Frontal cortex (tissue), 4 donors: ENCODE measurements at places on chromosomes 6 and 20.

GRCh38 chr6:36329798-36330291 lies 6.8 kb downstream of the BNIP5 start:
- no peak for DNase-seq

- no peak for DNase-seq
These were observed 21.6 kb upstream of the CCN2 start for GRCh38 chr6:131972741-131973140.

GRCh38 chr6:145238787-145239186 lies 496.5 kb downstream of the EPM2A start:
- no peak for DNase-seq

GRCh38 chr6:31851485-31851832 lies 11.2 kb downstream of the NEU1 start:
- no peak for DNase-seq

- no peak for DNase-seq
These were observed 40.6 kb downstream of the ISM1 start for GRCh38 chr20:13261460-13262301.

GRCh38 chr20:6426287-6426891 lies 303.6 kb upstream of the FERMT1 start:
- DNase-seq = no peak

DNA sequence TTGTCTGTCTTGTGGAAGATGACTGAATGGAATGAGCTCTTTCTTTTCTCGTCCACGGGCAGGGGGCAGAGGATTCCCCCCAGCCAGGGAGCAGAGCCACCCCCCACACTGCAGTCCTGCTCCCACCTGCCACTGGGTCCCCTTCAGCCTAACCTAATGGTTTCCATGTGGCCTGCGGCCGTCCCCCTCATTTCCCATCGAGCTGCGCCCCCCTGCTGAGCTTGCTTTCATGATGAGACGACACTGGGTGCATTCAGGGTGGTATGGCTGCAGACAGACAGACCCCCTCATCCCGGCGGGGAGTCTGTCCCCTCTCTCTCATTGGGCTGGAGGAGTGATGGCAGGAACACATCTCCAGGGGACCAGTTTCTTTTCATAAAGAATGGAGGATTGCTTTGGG lies 140.8 kb downstream of the DTNBP1 start:
- no peak for DNase-seq

DNA sequence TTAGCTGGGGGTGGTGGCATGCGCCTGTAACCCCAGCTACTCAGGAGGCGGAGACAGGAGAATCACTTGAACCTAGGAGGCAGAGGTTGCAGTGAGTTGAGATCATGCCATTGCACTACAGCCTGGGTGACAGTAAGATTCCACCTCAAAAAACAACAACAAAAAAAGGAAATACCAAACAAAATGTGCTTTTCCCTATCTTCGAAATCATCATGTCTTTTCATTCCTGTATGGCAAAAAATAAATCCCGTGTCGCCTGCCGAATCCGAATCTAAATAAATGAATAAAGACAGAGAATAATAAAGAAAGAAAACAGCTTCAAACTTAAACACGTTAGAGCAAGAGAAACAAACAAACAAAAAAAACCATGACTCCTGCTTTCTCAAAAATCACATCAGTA lies 11.8 kb downstream of the B4GALT5 start:
- DNase-seq = no peak

- no peak for DNase-seq
These were observed 21.6 kb downstream of the KCNB1 start for GRCh38 chr20:49460916-49461315.

DNA sequence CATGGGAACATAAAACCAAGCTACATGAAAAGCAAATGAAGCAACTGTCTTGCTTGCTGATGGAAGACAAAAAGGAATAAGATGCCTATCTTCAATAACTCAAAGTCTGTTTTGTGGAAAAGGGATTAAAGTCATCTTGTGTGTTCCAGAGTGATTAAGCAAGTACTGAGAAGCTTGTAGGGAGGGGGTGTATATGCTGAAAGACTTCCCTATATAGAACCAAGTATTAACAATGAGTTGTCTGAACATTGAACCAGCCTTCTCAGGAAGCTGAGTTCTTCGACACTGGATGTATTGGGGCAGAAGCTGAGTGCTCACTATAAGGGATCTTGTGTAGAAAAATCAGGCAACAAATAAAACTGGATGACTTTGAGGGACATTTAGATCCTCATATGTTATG lies 451.8 kb downstream of the CD83 start:
- no peak for DNase-seq

DNA sequence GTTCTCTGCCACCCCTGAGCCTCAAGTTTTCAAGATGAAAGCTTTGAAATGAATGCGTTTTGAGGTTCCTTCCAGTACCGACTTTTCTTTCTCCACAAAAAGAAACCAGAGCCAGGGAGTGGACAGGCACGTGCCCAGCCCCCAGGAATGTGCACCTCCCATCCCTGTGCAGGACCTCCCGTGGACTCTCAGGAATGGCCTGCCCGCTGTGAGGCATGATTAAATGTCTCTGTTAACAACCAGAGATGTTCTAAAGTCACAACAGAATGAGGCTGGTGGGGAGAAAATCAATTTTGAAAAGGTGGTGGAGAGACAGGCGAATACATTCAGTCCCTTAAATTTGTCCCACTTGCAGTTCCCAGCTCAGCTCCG lies 1.5 kb downstream of the TGM3 start:
- no peak for DNase-seq

DNA sequence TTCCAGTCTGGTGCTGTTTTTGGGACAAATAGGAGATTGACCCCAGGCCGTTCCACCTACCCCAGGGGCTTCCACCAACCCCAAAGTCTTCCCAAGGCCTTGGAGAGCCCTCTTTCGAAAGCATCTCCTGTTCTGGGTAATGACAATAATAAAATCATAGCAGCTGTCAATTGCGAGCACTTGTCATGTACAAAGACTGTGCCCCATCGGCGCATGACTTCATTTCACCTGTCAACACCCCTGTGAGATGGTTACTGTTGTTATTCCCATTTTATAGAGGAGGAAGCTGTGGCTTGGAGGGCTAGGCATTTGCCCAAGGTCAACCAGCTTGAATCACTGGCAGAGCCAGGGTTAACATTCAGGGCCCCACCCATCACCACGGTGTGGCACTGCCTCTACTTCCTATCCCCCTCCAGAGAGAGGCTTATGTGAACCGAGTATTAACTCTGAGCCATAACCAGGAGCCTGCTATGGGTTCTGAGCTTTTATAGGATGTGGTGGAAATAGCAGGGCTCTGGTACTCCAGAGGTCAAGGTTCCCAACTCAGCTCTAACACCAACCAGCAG lies 51.2 kb downstream of the HNF4A start:
- no peak for DNase-seq

- DNase-seq = no peak
These were observed at the start of gene TREML2 for GRCh38 chr6:41200901-41201763. Gene TREML2 (minus strand): TSS chr6:41201149. CDS start chr6:41201008, 141 bp downstream.

GRCh38 chr6:18465410-18466154 lies 78.4 kb downstream of the RNF144B start:
- DNase-seq = no peak

- no peak for DNase-seq
These were observed 1.4 kb downstream of the PFDN4 start for GRCh38 chr20:54209216-54209813.

DNA sequence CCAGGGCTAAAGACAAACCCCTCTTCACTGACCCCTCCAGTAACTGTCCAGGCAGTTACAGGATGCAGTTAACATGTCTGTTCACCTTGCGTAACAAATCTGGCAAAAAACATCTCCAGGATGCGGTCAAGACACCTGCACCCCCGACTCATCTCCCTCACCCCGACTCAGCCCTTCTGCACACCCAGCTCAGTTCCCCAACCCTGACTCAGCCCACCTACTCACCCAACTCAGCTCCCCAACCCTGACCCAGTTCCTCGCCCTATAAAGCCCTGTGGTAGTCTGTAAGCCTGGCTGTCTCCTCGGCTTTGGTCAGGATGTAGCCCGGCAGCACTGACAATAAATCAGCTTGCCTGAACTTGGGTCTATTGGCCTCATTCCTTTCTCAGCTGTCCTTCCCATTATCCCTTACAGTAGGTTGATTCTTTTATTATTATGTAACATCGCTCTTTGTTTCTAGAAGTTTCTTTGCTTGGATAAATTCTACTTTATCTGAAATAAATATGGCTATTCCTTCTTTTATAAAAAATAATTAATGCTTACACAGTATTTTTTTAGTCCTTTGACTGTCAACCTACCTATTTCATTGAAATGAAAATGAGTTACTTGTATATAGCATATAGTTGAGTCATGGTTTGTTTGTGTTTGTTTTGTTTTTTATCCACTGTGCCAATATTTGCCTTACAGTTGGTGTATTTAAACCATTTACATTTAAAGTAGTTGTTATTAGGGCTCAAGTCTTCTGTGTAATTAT lies 12.9 kb upstream of the ADTRP start:
- DNase-seq = no peak

DNA sequence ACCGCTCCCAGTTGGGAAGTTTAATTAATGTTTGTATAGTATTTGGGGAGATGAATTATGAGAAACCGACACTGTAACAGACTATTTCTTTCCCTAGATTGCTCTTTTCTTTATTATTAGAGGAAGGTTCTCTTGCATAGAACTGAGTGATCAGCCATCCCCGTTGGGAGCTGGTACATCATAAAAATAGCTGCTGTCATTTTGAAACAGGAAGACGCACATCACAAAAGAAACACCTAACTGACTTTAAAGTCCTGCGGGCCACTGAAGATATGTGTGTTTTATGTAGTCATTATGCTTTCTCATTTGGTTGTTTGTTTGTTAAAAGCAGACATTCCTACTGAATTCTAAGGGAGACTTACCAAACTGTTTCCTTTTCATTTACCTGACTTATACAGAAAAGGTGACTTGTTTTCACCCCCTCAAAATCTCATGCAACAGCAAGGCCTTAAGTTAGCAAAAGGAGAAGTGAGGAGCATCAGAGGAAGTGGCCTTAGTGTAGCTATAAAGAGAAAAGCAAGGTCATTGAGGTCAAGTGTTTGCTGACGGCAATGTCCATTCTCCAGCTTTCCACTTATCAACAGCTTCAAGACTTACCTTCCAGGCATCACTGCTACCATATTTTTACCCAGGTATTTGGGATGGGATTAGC lies 91.0 kb downstream of the PKHD1 start:
- DNase-seq = no peak

- DNase-seq = no peak
These were observed 35.6 kb downstream of the SUN5 start for GRCh38 chr20:32968478-32969241.

DNA sequence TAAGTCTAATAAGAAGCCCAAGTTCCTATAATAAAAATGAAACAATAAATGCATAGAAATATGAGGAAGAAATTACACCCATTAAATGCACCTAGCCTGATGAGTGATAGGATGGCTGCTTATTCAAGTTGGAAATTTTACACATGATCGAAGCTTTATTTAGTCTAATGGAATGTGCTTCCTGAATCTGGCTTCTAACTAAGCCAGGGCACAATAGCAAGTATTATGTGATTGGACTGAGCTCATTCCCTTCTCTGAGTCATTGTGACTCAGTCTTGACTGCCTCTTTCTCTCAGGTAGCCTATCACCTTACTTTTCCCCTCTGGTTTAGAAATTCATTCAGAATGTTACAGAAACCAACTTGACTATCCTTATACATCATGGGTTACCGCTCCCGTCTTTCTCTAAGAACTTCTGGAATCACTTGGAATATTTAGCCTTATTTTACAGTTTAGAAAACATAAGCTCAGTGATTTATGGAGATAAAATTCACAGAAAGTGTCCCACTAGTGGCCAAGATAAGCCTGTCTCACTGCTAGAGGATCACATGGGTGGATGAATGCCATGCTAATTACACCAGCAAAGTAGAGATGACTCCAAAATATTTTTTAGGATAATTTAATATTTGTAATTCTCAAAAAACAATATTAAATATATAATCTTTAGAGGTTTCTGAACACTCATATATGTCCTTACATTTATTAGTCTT lies 505.3 kb upstream of the JAG1 start:
- DNase-seq = no peak

- no peak for DNase-seq
These were observed 53.3 kb upstream of the LGSN start for GRCh38 chr6:63372951-63373533.

- no peak for DNase-seq
These were observed 141.3 kb downstream of the GRIK2 start for GRCh38 chr6:101534821-101535220.

- DNase-seq = no peak
These were observed 368.5 kb downstream of the MAFB start for GRCh38 chr20:40320517-40321011.

- no peak for DNase-seq
These were observed 55.0 kb downstream of the QKI start for GRCh38 chr6:163469459-163469985.

DNA sequence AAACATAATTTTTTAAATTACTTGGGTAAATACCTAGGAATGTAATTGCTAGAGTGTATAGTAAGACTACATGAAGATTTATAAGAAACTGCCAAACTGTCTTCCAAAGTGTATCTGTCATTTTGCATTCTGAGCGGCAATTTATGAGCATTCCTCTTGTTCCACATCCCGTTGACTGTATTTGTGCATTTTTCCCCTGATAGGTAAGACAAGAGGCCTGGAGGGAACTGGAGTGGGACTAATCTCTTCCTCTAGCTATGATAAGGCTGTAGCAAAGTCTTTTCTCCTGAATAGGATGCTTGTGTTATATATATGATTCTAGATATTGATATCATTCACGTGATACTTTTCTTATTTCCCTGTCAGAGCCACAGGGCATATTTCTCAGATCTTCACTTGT lies 1557.5 kb downstream of the GRIK2 start:
- no peak for DNase-seq

DNA sequence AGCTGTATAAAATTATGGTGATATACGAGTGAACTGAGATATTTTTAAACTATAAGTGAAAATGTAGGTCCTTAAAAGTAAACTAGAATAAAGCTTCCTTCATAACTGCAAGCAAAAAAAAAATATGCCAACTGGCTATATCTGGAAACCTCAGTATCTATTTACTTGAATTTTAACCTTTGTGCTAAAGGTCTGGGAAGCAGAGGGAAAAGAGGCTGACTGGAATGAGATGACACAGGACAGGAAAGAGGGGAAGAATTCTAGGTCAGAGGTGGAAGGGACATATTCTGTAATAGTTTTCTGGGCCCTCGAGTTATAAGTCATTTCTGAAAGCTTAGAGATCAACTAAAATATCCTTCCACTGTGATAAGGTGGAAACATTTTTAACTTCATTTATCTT lies 46.8 kb downstream of the AIG1 start:
- DNase-seq = no peak

- no peak for DNase-seq
These were observed 19.6 kb downstream of the SLC22A2 start for GRCh38 chr6:160238761-160239751.

DNA sequence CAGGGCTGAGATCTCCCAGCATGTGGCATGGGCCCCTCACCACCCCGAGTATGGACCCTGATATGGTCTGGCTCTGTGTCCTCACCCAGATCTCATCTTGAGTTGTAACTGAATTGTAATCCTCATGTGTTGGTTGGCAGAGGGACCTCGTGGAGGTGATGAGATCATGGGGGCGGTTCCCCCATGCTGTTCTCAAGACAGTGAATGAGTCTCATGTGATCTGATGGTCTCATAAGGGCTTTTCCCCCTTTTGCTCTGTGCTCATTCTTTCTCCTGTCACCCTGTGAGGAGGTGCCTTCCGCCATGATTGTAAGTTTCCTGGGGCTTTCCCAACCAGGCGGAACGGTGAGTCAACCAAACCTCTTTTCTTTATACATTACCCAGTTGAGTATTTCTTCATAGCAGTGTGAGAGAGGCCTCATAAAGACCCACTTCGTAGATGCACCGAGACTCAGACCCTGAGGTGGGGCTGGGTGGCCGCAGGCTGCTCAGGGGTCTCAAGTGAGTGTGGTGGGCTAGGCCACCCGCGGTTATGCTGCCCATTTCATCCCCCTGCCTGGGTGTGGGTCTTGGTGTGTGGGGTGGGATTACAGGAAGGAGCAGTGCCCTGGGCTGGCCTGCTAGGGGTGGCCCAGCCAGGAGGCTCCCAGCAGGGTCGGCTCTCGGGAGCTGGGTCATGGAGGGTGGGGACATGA lies 26.2 kb upstream of the GATA5 start:
- DNase-seq = no peak
